ENCODE measurements at places on chromosomes 6 and 20. TPM values are rescaled to one million over a fixed set of nuclear protein-coding genes. Genes with fewer than 3 reads are reported as not detected.
A peak's percentile ranks its signal among the peaks of the same experiment; 100 is the strongest.

Gene CLIC1
- total RNA-seq = 394 TPM

Gene MYCT1
- total RNA-seq = 6.8 TPM

DNA sequence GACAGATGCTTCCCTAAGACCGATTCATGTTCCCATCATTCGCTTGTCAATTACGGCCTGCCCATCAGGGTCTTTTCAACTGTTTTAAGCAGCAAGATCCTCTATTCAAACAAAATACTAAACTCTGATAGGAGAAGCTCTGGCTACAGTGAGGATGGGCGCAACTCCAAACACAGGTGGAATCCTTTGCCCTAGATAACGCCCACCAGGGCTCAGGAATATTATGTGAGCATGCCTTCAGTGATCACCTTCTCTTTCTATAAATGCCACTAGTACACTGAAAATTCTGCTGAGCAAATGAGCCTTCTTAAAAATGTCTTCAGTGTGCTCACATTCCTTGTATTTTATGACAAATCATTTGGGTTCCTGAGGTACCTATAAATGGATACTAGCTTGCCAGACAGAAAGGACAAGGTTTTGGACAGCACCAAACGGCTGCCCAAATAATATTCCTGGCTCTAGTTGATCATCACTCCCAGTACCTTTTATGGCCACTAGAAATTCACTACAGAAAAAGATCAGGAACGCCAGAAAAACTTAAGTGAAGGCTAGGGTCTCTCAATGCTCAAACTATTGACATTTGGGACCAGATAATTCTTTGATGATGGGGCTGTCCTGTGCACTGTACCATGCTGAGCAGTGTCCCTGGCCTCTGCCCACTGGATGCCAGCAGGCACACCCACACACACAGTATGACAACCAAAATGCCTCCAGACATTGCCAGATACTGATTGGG, 13.1 kb downstream of the ZNF217 start:
- DNase-seq = no peak

DNA sequence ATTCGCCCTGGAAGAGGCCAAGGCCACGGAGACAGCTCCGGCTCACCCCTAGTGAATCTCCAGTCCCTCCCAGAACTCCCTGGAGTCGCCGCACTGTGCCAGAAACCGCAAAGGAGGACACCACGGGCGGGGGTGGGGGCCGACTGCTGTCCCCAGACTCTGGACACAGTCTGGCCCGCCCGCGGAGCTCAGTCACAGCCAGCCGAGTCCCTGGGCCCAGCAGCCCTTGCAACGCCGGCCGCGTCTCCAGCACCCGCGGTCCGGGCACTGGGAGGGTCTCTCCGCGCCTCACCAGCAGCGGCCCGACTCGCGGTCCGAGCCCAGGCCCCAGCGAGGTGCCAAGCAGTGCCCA, 518 bp downstream of the PEX6 start:
- DNase-seq = no peak

Gene WFDC2
- total RNA-seq = 144 TPM

Gene CDSN
- 0.17 TPM for total RNA-seq

Gene PRICKLE4
- 13.1 TPM for total RNA-seq

GRCh38 chr6:116963972-116964371, 86.9 kb downstream of the RFX6 start:
- DNase-seq = no peak

Gene SMOC2
- total RNA-seq = 213 TPM

GRCh38 chr20:15547119-15547518, 1026.1 kb downstream of the KIF16B start:
- no peak for DNase-seq

- DNase-seq = no peak
Observed at GRCh38 chr6:103027271-103027931, 1633.9 kb downstream of the GRIK2 start.

DNA sequence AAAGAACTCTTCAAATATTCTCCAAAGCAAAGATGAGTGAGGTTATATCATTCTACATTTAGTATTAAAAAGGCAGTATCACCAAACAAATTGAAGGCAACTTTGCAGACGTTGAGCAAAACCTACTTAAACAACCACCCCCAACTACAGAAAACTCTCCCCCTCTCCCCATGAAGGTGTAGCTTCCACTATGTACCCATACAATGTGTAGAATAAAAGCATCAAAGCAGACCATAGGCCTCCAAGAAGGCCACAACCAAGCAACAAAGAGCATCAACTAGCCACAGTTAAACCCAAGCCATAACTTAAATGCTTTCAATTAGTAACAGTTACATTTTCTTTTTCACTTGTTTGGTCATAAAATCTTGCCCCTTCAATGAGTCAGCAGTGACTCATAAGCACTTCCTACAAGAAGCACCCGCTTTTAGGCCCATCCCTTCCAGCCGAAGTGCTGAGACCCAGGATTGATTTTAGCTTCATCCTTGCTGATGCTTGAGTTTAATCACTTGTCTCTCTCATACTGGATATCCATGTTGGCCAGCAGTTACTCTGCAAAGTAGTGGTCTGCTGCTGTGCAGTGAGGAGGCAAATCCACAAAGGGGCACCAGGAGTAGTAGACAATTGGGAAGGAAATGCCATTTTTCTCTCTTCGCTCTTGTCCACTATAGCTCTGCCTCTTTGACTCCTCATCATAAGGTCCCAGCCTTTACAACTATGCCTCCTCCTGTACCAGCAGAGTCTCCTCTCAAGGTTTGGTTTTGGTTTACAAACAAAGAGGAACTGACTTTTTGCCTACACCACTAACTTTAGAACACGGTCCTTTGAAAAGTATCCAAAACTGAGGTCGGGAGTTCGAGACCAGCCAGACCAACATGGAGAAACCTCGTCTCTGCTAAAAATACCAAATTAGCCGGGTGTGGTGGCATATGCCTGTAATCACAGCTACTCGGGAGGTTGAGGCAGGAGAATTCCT, 8.4 kb upstream of the NUP153 start:
- DNase-seq = no peak

Gene PLG
- 3.9 TPM for total RNA-seq

GRCh38 chr6:44373787-44374186, 13.7 kb upstream of the CDC5L start:
- DNase-seq = no peak

- no peak for DNase-seq
Observed at GRCh38 chr6:101146389-101146788, 247.1 kb upstream of the GRIK2 start.

Gene PPP1R14C
- total RNA-seq = 0.37 TPM

Gene EYS
- total RNA-seq = not detected

GRCh38 chr6:112760831-112761230, 413.7 kb downstream of the RFPL4B start:
- DNase-seq = no peak

DNA sequence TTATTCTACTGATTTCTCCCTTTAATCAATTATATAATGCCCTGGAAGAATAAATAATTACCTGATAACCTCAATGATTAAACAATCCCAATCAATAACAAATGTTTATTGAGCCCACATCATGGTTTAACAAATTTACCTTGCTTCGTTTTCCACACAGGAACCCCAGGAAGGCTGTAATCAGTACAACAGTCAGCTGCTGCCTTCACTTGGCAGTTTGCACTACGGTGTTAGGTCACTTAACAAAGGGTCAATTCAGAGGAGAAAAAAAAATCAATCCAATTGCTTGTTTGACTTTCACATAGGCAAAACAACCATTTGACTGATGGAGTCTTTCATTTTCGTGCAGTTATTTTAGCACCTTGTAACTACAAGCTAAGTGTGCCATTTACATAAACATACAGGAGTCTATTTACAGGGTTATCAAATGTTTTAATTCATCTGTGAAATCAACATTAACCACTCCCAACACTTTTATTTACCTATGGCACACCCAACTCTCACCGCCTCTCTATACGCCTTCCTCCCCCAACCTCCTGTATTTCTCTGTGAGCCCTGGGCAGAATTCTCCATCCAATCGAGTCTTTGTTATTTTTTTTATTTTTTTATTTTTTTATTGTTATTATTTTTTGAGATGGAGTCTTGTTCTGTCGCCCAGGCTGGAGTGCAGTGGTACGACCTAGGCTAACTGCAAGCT, 140.4 kb upstream of the TAB2 start:
- DNase-seq = peak; percentile 69

- DNase-seq = no peak
Observed at GRCh38 chr6:14466278-14466677, 348.7 kb downstream of the CD83 start.

Gene SIRPG
- 1.2 TPM for total RNA-seq

Gene ELOVL4
- total RNA-seq = 1.5 TPM

- DNase-seq = peak; percentile 59
Observed at GRCh38 chr20:35497780-35498189, 31.7 kb downstream of the C20orf173 start.

GRCh38 chr6:112253841-112254816, at the start of gene LAMA4:
Gene LAMA4, minus strand, starts transcription at chr6:112254567. Its CDS starts 417 bp downstream, at chr6:112254150.
- peak; percentile 25 for DNase-seq

DNA sequence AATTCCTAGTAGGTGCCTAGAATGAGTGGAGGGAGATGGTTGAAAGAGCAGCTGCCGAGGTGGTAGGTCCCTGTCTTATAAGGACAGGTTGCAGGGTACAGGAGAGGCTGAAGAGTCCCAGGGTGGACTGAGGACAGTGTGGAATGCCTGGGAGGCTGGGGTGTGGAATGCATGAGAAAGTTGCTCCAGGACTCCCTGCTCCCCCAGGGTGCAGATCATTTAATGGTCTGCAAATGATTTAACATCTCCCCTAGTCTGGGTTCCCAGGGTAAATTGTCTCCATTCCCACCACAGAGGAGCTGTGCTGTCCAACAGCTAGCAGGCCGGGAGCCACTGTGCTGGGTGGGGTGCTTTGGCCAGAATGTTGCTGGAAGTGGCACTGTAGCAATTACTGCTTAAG, 76.0 kb downstream of the CD83 start:
- no peak for DNase-seq

Gene SUPT3H
- total RNA-seq = 5.1 TPM

GRCh38 chr6:47455533-47456209, 21.9 kb upstream of the CD2AP start:
- DNase-seq = peak; percentile 57

- no peak for DNase-seq
Observed at GRCh38 chr20:62531046-62531838, 55.4 kb upstream of the GATA5 start.

Gene SRMS
- not detected for total RNA-seq

GRCh38 chr20:1327827-1328679, 886 bp downstream of the SDCBP2 start:
- peak; percentile 29 for DNase-seq

Gene PPP1R16B
- 4.1 TPM for total RNA-seq

Gene LEMD2
- total RNA-seq = 68.4 TPM

- peak; percentile 69 for DNase-seq
Observed at GRCh38 chr20:11204926-11205768, 531.3 kb upstream of the JAG1 start.

GRCh38 chr6:134235937-134236751, 81.8 kb downstream of the SGK1 start:
- no peak for DNase-seq

Measured in mucosa of gallbladder (tissue), 1 donor.